ENCODE measurements at places on chromosomes 2 and 18.
A peak's percentile ranks its signal among the peaks of the same experiment; 100 is the strongest.

GRCh38 chr2:43701111-43701510 lies 24.9 kb upstream of the C1GALT1C1L start:
- no peak for DNase-seq

DNA sequence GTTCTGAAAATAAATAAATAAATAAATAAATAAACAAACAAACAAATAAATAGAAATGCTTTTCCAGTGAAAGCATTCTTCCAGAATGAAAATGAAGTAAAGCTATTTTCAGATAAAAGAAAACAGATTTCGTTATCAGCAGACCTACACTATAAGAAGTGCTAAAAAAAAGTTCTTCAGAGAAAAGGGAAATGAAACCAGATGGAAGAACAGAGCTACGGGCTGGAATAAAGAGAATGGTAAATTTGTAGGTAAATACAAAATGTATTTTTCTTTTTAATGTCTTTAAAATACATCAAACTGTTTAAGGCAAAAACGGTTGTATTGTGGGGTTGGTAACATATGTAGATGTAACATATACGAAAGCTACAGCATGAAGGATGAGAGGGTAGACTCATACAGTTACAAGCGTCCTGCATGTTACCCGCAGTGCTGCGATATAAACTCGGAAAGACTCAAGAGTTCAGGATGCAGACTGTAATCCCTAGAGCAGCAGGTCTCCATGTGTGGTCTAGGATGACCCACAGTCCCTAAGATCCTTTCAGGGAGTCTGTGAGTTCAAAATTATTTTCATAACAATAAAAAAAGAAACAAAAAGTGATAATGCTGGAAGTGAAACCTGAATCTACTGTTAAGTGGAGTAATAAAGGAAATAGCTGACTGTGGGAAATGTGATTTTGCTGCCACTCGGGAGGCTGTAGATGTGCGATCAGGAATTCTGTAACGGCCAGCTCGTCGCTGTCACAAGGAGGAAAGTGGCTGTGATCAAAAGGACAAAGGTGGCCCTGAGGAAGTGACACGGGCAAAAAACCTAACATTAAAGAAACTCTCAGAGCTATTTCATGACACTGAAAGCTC lies 5.3 kb upstream of the RAB12 start:
- DNase-seq, result no peak

DNA sequence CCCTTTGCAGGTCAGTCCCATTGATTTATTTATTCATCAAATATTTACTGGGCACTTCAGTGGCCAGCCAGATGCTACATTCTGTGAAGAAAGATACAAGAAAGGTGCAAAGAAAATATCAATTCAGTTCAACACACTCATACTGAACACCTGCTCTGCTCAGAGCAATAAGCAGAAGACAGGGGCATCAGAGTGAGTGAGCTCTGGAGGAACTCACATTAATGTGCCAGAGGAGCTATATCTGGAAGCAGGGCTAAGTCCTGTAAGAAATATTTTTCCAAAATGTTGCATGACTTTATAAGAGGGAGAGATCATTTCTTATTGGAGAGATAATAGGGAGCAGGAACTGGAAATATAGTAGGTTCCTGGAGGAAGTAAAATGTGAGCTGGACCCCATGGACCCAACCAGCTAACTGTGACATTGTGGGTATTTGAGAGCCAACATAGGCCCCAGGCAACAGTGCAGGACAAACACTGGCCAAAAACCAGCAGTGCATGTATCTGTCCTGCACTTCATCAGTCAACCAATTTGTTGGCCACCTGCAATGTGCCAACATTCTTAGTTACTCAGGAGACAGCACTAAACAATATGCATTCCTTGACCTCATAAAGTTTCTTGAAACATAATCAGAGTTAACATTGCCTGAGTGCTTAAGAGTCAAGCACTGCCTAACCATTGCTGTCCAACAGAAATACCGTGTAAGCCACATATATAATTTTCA lies 102.7 kb upstream of the PTPRM start:
- no peak for DNase-seq

DNA sequence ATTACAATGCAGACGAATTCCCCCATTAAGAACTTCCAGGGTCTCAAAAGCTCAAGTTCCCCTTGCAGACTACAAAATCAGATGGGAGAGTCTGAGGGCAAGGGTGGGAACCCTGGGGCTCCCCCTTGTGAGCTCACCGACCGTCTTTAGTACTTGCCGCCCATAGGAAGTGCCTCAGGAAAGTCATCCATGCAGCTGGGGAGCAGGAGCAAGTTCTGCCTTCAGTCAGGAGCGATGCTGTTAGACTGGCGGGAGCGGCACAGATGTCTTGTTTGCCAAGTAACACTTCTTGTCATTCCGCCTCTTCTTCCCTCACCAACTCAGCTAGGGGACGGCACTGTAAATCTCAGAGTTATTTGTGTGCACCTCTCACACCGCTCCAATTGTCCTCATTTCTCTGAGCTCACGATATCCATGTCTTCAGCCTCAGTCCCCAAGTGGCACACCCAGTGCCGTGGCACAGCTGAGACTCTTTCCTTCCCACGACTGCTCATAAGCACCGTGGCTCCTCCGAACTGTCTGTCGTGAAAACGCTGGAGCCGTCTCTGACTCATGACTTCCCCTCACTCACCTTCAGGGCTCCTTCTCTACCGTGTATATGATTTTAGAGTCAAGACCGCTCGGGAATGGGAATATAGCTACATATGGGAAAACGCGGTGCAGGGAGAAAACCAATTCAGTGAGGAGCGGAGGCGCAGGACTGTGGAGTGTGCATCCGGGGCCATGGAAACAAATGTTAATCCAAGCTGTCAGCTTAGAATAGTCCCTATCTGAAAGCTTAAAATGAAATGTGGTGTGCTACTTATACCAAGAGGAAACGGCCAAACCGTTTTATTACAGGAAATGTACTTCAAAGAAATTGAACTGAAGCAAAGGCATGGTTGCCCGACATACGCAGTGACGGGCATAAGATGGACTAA lies 34.0 kb downstream of the UXS1 start:
- DNase-seq, result no peak

GRCh38 chr2:197339016-197339415 lies 28.4 kb upstream of the ANKRD44 start:
- no peak for DNase-seq

- DNase-seq, result no peak
These were observed 64.8 kb upstream of the SLC1A4 start for GRCh38 chr2:64924170-64924934.

DNA sequence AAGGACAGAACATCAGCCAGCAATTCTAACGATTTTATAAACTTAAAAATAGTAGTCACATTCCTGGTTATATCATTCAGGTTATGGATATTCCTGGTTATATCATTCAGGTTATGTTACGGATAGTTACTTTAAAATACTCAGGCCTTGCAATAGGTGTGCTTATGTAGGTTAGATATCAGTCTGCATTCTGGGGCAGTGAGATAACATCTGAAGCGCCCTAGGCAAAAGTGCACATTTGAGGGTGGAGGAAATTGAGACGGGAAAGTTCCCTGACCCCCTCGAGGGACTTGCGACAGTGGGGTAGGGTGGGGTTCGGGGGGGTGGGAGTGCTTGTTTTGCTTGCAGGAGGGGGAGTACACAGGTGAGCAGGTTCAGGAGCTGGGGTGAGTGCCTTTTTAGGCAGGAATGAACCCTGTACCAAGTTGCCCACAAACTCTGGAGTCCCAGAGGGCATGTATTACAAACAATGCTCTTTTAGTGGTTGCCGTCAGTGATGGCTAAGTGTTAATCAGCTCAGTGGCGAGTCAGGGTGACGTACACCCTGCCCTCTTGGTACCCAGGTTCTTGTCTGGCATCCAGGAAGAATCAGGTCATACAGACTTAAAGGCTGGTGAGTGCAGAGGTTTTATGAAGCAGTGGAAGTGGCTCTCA lies 31.8 kb downstream of the CREG2 start:
- no peak for DNase-seq

- DNase-seq, result no peak
These were observed 57.5 kb upstream of the TMEM178A start for GRCh38 chr2:39608263-39608575.

- no peak for DNase-seq
These were observed 3.3 kb upstream of the ABCB6 start for GRCh38 chr2:219221957-219222518.

GRCh38 chr2:144607891-144608521 lies 88.1 kb upstream of the ZEB2 start:
- no peak for DNase-seq

GRCh38 chr2:170087413-170087793 lies 90.5 kb upstream of the MYO3B start:
- no peak for DNase-seq

GRCh38 chr2:68463287-68463877 lies 3.7 kb downstream of the FBXO48 start:
- DNase-seq, result peak; percentile 69

DNA sequence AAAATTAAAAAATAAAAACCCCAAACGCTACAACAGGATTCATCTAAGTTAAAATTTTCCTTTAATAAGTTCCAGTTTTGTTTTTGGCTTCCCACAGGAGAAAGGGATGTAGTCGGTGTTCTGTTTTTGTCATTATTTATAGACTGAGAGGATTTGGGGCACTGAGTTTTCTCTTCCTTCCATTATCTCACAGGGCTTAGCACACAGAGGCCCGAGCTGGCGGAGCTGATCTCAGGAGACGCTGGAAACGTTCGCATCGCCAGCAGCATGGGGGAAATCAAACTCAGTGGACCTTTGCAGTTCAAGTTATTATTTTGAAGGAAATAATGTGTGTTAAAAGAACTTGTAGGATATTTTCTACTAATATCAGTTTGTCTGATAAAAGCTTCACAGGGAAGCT lies 669.7 kb upstream of the SALL3 start:
- no peak for DNase-seq

- DNase-seq, result no peak
These were observed 88.9 kb upstream of the SIX3 start for GRCh38 chr2:44852594-44852993.
